CD8-positive, alpha-beta T cell (primary cell): ENCODE measurements at places on chromosomes 16 and 17.

GRCh38 chr16:13913374-13914292, 6.3 kb upstream of the ERCC4 start:
- no peak for DNase-seq

- no peak for DNase-seq
Measured at GRCh38 chr16:51310159-51310558, 159.1 kb upstream of the SALL1 start.

GRCh38 chr17:5877948-5878347, 192.2 kb upstream of the WSCD1 start:
- DNase-seq, result no peak

GRCh38 chr17:70190959-70191805, 21.9 kb downstream of the KCNJ2 start:
- DNase-seq, result no peak

DNA sequence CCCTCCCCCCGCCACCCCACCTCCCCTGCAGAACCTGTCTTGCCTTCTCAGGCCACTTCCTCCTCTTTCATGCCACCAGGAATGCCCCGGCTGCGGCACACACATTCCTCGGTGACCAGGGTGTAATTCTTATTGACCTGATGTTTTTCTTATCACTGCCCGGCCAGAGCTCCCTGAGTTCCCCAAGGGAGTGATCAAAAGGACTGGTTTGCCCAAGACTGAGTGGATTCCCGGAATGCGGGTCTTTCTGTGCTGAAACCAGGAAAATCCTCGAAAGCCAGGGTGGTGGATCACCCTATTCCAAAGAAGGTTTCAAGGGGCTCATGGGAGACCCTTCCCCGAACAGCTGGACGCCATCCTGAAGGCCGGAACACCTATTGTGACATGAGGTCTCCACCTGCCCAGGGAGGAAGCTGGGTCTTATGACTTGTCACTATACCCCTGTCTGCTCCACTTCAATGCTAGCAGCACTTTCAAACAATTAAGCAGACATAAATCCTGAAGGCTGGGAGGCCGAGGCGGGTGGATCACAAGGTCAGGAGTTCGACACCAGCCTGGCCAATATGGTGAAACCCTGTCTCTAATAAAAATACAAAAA, 53.0 kb upstream of the RPL38 start:
- DNase-seq, result no peak

GRCh38 chr17:42270170-42270535, 6.0 kb downstream of the STAT5B start:
- DNase-seq, result no peak
